Type B pancreatic cell (in vitro differentiated cells): ENCODE measurements at places on chromosomes 3 and 15. TPM values are rescaled to one million over a fixed set of nuclear protein-coding genes. Genes with fewer than 3 reads are reported as not detected.
A peak's percentile ranks its signal among the peaks of the same experiment; 100 is the strongest.

DNA sequence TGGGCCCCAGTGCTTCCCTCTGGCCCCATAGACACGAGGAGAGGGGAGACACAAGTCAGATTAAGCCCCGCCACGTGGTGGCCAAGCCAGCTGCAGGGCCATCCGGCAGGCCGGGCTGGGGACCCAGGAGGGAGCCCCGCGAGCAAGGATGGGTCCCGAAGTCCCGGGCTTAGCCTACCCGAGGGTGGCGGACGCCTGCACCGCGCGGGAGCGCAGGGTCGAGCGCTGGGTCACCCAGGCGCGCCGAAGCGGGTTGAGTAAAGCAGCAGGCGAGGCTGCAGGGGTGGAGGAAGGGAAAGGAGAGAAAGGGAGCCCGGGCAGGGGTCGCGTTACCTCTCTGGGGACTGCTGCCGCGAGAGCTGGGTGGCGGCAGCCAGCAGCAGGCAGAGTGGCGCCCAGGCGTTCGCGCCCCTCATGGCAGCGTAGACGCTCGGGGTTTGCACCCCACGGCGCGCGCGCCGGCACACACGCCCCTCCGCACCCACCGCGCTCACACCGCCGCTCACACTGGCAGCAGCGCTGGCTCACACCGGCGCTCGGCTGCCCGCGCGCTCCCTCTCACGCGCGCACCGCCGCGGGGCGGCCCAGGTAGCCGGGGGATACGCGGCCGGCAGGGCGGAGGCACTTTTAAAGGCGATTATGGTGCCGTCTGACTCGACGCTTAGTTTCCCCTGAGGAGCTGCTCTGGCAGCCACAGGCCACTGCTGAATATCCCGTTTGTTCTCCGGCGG, at the start of gene PCOLCE2:
Gene PCOLCE2 (minus strand): TSS at position 603 of the 731 bp plus-strand sequence. CDS start 187 bp downstream, at position 416.
- H3K36me3 ChIP-seq, result no peaks in the 10 kb centered on the region
- H3K4me3 ChIP-seq, result peak within 1 kb of the TSS; percentile 88
- peaks cover 5% of the 10 kb centered on the region for H3K4me1 ChIP-seq
- H3K27ac ChIP-seq, result no peak within 1 kb of the TSS
- DNase-seq, result peak; percentile 75

DNA sequence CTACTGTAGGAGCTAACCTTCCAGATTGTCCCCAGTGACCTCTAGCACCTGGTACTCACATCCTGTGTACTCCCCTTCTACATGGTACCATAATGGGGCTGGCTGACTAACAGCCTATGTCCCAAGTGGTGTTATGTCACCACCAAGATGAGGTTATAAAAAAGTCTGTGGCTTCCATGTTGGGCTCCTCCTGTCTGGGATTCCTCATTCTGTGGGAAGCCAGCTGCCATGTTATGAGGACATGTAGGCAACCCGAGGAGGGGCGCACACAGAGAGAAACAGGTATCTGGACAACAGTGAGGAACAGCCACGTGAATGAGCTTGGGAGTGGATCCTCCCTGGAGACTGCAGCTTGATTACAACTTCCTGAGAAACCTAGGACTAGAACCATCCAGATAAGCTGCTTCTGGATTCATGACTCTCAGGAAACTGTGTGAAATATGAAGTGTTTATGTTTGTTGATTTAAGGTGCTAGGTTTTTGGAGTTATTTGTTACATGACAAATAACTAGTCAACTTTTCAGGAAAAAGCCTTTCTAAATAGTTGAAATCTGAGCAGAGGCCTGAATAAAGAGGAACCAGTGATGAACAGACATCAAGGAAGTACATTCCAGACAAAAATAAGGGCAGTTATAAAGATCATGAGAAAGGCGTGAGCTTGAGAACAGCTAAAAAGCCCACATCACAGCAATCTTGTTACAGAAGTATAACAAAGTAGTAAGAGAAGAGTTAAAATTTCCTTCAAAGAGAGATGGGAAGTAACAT, 21.7 kb downstream of the GOLIM4 start:
- DNase-seq, result no peak
- peaks cover 32% of the 10 kb centered on the region for H3K4me1 ChIP-seq
- no peak overlapping the region for H3K4me3 ChIP-seq
- peaks cover 15% of the 10 kb centered on the region for H3K36me3 ChIP-seq

GRCh38 chr3:58383904-58384303, 49.7 kb downstream of the PDHB start:
- no peaks in the 10 kb centered on the region for H3K27me3 ChIP-seq
- DNase-seq, result no peak
- H3K27ac ChIP-seq, result no peak overlapping the region
- H3K4me3 ChIP-seq, result no peak overlapping the region

GRCh38 chr3:149306751-149307434, 26.5 kb downstream of the TM4SF18 start:
- DNase-seq, result no peak
- H3K27ac ChIP-seq, result no peak overlapping the region
- no peaks in the 10 kb centered on the region for H3K4me1 ChIP-seq
- H3K36me3 ChIP-seq, result no peaks in the 10 kb centered on the region
- no peak overlapping the region for H3K4me3 ChIP-seq

DNA sequence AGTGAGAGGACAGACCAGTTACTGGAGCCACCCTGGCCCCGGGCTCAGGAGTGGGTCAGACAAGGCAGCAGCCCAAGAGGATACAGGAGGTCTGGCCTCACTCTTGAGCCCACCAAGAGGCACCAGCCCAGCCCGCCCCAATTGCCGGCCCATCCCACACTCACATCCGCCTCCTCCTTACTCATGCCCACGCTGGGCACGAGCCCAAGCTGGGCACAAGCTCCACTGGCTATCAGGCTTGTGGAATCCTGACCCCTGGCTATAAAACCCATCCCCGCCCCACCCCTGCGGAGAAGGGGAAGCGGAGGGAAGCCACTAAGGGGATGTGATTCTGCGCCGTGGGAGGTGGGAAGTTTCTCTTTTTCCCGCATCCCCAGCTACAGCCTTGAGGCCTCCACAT, 25.9 kb downstream of the ADCY5 start:
- no peaks in the 10 kb centered on the region for H3K36me3 ChIP-seq
- H3K4me1 ChIP-seq, result peaks cover 12% of the 10 kb centered on the region
- no peak overlapping the region for H3K27ac ChIP-seq
- no peak for DNase-seq

GRCh38 chr3:156323466-156323865, 203.1 kb downstream of the KCNAB1 start:
- no peak for DNase-seq
- H3K4me3 ChIP-seq, result no peak overlapping the region
- H3K36me3 ChIP-seq, result no peaks in the 10 kb centered on the region
- H3K4me1 ChIP-seq, result no peaks in the 10 kb centered on the region

GRCh38 chr3:169058681-169059080, 604.8 kb downstream of the MECOM start:
- H3K36me3 ChIP-seq, result no peaks in the 10 kb centered on the region
- H3K27ac ChIP-seq, result no peak overlapping the region
- no peak overlapping the region for H3K4me3 ChIP-seq
- no peaks in the 10 kb centered on the region for H3K4me1 ChIP-seq
- H3K27me3 ChIP-seq, result peaks cover 3% of the 10 kb centered on the region

DNA sequence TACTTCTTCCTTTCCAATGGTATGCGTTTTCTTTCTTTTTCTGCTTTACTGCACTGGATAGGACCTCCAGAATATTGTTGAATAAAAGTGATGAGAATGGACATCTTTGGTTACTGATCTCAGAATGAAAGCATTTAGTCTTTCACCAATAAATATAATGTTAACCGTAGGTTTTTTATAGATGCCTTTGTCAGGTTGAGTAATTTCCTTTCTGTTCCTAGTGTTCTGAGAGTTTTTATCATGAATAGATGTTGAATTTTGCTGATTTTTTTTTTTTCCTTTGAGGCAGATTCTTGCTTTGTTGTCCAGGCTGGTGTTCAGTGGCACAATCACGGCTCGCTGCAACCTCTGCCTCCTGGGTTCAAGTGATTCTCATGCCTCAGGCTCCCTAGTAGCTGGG, 158.4 kb downstream of the KLHL25 start:
- H3K4me1 ChIP-seq, result peaks cover 2% of the 10 kb centered on the region
- no peak for DNase-seq
- no peak overlapping the region for H3K27ac ChIP-seq
- no peaks in the 10 kb centered on the region for H3K27me3 ChIP-seq

DNA sequence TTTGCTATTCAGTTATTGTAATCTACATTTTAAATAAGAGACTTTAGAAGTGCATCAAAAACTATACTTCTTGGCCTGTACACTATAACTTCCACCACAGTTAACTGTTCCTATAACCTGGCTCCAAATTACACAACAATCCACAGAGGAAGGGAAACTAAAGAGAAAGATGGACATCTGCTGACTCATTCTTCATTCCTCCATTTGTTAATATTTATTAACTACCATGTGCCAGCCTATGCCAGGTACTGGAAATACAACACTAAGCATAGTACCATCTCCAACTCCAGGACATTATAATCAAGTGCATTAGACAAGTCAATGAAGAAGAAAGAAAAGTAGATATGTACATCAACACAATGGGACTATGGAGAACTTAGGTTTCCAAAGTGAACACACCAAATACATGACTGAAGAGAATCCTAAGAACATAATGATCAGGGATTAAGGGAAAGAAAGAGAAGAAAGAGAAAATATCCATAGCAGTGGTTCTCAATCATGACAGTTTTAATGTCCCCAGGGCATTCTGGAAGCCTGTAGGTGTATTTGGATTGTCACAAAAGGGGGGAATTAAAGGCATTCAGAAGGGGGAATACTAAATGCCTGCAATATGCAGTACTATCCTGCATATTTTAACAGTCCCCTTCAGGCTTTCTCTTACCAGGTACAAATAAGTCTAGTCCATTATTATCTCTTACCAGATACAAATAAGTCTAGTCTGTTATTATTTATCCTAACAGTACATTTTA, 8.9 kb downstream of the ICE2 start:
- no peaks in the 10 kb centered on the region for H3K4me1 ChIP-seq
- no peaks in the 10 kb centered on the region for H3K27me3 ChIP-seq
- DNase-seq, result no peak
- no peak overlapping the region for H3K27ac ChIP-seq

GRCh38 chr3:136209921-136210320, 13.8 kb upstream of the MSL2 start:
- DNase-seq, result no peak
- no peaks in the 10 kb centered on the region for H3K36me3 ChIP-seq
- no peak overlapping the region for H3K4me3 ChIP-seq
- no peak overlapping the region for H3K27ac ChIP-seq
- no peaks in the 10 kb centered on the region for H3K4me1 ChIP-seq

- no peak overlapping the region for H3K27ac ChIP-seq
- no peak overlapping the region for H3K4me3 ChIP-seq
- H3K36me3 ChIP-seq, result peaks cover 18% of the 10 kb centered on the region
- H3K4me1 ChIP-seq, result peaks cover 3% of the 10 kb centered on the region
Observed at GRCh38 chr3:52102934-52103333, 46.6 kb upstream of the DUSP7 start.

DNA sequence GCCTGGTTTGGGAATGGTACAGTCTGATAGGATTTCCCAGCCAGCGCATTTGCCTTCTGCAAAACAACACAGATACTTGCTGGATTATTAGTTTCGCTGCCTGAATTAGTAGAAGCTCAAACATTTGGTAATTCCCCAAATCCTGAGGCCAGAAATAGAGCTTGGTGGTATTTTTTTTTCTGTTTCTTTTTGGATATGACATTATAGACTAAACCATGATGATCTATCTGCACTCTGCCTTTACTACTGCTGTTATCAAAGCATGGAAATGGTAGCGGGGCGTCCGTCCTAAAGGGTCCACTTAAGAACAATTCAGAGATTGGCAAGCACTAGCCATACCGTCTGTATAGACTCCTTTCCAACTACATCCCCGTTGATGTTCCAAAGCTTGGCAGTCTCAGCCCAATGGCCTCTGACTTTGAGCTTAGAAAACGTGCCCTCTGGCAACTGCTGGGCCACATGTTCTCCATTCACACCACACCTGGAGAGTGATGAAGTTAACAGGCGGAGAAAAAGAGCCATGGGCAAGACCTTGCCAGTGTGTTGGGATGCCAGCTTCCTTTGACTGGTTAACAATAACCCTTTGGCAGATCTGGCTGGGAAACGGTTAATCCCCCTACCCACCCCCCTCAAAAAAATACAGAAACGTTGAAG, 241.0 kb upstream of the NR2F2 start:
- peaks cover 23% of the 10 kb centered on the region for H3K4me1 ChIP-seq
- no peak overlapping the region for H3K4me3 ChIP-seq
- no peak for DNase-seq
- no peak overlapping the region for H3K27ac ChIP-seq
- H3K27me3 ChIP-seq, result no peaks in the 10 kb centered on the region
- no peaks in the 10 kb centered on the region for H3K36me3 ChIP-seq

DNA sequence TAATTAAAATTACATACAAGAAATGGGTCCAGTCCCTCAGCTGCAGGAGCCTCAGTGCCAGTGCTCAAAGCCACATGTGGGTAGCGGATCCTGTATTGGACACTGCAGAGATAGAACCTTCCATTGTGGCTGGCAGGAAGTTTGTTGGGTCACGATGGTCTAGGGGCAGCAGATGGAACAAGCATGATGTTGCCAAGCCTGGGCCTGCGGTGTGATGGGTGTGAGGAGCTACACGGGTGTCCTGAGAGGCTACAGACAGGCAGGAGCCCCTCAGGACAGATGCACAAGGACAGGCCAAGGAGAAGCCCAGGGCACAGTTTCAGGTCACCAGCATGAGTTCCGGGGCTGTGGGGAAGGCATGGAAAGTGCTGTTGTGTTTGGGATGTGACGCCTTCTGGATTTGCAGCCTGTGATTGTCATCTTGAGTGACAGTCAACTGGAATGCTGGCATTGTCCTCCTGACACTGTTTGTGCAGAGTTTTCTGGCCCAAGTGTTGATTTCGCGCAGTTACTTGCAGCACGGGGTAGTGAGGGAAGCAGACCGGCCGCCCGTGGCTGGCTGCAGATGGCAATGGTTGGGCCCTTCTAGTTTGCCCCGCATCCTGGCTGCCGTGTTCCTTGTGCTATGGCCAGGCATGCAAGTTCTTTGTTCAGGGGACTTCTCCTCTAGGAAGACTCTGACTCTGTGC, 177.1 kb downstream of the NSMCE3 start:
- H3K27me3 ChIP-seq, result no peaks in the 10 kb centered on the region
- H3K27ac ChIP-seq, result no peak overlapping the region
- peaks cover 18% of the 10 kb centered on the region for H3K4me1 ChIP-seq
- peaks cover 8% of the 10 kb centered on the region for H3K36me3 ChIP-seq
- H3K4me3 ChIP-seq, result no peak overlapping the region

GRCh38 chr3:187833799-187834578, 88.7 kb upstream of the BCL6 start:
- no peaks in the 10 kb centered on the region for H3K27me3 ChIP-seq
- no peak overlapping the region for H3K27ac ChIP-seq
- peaks cover 9% of the 10 kb centered on the region for H3K4me1 ChIP-seq

Gene HHLA2
- total RNA-seq, result 2.3 and 3.9 TPM in 2 replicates

Gene ADCY5
- 4.0 and 9.1 TPM in 2 replicates for total RNA-seq

Gene GNAT1
- total RNA-seq, result 0.71 TPM in 1 of 2 replicates, not detected in the other

Gene SUSD5
- 0.64 and 3.3 TPM in 2 replicates for total RNA-seq

Gene RBP2
- total RNA-seq, result 25.3 and 95.9 TPM in 2 replicates
